Lower lobe of right lung (tissue), 2 donors: ENCODE measurements at places on chromosomes 16 and 17. TPM values are rescaled to one million over a fixed set of nuclear protein-coding genes. Genes with fewer than 3 reads are reported as not detected.

The CCDC57 gene
- total RNA-seq, result 63.4 TPM

The PHAF1 gene
- 21.7 TPM for total RNA-seq

The ZDHHC7 gene
- 77.9 TPM for total RNA-seq

The KCNH4 gene
- total RNA-seq, result 0.09 TPM

The CETP gene
- total RNA-seq, result 1.1 TPM

- H3K4me3 ChIP-seq, result no peak overlapping the region
- H3K4me1 ChIP-seq, result no peaks in the 10 kb centered on the region
- DNase-seq, result no peak
- no peak overlapping the region for H3K27ac ChIP-seq
- no peaks in the 10 kb centered on the region for H3K36me3 ChIP-seq
Observed at GRCh38 chr16:6165330-6165979, 1067.9 kb upstream of the EEF2KMT start.

GRCh38 chr16:57815987-57816745 lies 13.9 kb upstream of the KIFC3 start:
- no peak overlapping the region for H3K4me3 ChIP-seq
- H3K27ac ChIP-seq, result peak overlapping the region; percentile 83
- no peaks in the 10 kb centered on the region for H3K36me3 ChIP-seq
- H3K4me1 ChIP-seq, result peaks cover 26% of the 10 kb centered on the region
- peak; percentile 92 for DNase-seq

DNA sequence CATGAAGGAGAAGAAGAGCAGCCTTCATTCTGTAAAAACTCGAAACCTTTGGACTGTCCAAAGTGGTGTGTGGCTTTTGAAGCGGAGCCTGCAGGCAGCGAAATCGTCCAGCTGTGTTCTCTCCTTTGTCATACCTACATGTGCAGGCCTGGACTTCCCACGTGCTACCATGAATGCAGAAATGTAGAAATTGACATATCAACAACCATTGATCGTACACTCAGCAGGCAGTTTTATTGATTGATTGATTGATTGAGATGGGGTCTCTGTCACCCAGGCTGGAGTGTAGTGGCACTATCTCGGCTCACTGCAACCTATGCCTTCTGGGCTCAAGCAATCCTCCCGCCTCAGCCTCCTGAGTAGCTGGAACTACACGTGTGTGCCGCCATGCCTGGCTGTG lies 2.6 kb upstream of the HAPSTR1 start:
- peaks cover 14% of the 10 kb centered on the region for H3K4me1 ChIP-seq
- no peak overlapping the region for H3K27ac ChIP-seq
- peaks cover 3% of the 10 kb centered on the region for H3K36me3 ChIP-seq

- peak overlapping the region; percentile 72 for H3K27ac ChIP-seq
- no peaks in the 10 kb centered on the region for H3K27me3 ChIP-seq
- H3K4me3 ChIP-seq, result peak overlapping the region; percentile 88
- H3K4me1 ChIP-seq, result peaks cover 21% of the 10 kb centered on the region
- peaks cover 8% of the 10 kb centered on the region for H3K36me3 ChIP-seq
Observed at GRCh38 chr16:58684001-58684353, 593 bp downstream of the SLC38A7 start.

- peak overlapping the region; percentile 83 for H3K27ac ChIP-seq
- H3K36me3 ChIP-seq, result no peaks in the 10 kb centered on the region
- H3K4me3 ChIP-seq, result peak overlapping the region; percentile 78
- DNase-seq, result peak; percentile 83
Observed at GRCh38 chr17:77375108-77375916, 234.5 kb downstream of the SEC14L1 start.

GRCh38 chr16:17519101-17519955 lies 48.6 kb upstream of the XYLT1 start:
- H3K36me3 ChIP-seq, result no peaks in the 10 kb centered on the region
- H3K4me1 ChIP-seq, result no peaks in the 10 kb centered on the region
- H3K27ac ChIP-seq, result no peak overlapping the region
- H3K27me3 ChIP-seq, result peaks cover 4% of the 10 kb centered on the region
- DNase-seq, result no peak

DNA sequence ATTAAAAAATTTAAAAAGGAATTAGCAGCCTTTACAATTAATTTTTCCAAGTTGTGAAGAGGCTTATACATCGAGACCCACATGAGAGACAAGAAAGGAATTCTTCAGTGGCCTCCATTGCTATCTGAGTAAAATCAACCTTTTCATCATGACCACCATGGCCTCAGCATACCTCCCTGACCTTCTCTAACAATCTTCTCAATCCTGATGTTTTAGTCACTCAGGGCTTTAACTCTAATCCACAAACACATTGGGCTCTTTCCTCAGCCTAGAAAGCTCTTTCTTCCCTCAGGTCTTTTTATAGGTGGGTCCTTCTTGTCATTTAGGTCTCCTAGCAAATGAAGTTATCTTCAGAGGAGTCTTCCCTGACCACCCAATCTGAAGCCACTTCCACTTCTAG lies 46.4 kb downstream of the SPOP start:
- H3K27me3 ChIP-seq, result no peaks in the 10 kb centered on the region
- H3K4me3 ChIP-seq, result no peak overlapping the region
- H3K4me1 ChIP-seq, result peaks cover 75% of the 10 kb centered on the region
- H3K27ac ChIP-seq, result no peak overlapping the region
- peaks cover under 1% of the 10 kb centered on the region for H3K36me3 ChIP-seq

DNA sequence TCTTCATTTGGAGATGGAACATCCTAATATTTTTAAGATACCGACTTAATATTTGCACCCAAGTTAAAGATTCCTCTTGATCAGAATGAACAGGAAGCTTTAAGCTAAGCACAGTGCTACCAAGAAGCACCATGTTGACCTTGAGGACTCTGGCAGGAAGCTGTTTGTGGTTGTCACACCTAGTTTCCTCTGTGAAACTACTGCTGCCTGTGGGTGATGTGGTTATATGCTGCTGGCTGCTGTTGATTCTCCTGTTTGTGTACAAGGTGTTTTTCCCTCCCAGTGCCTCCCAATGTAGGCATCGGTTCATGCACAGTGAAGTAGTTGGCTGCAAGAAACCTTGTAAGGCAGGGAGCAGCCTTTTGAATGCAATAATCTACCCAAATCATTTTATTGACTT lies 23.4 kb downstream of the RBL2 start:
- no peaks in the 10 kb centered on the region for H3K27me3 ChIP-seq
- H3K27ac ChIP-seq, result no peak overlapping the region
- no peak for DNase-seq
- no peak overlapping the region for H3K4me3 ChIP-seq
- H3K36me3 ChIP-seq, result peaks cover 96% of the 10 kb centered on the region

DNA sequence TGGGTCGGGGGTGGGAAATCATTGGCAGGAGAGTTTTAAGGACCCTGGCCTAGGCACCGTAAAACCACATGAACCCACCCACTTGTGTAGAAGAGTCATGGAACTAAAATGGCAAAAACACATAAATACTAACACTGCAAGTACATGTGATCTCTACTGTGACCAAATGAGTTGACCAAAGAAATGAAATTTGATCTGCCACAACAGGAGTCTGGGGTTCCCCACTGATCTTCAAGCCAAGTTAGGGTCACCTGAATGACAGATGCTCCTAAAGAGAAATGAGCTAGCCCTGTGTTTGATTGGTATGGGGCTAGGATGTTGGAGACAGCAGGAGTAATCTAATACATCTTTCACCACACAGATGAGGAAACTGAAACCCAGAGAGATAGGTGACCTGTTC lies 21.5 kb upstream of the SKAP1 start:
- H3K27me3 ChIP-seq, result peaks cover under 1% of the 10 kb centered on the region
- H3K4me1 ChIP-seq, result no peaks in the 10 kb centered on the region
- no peak overlapping the region for H3K4me3 ChIP-seq
- DNase-seq, result no peak
- H3K27ac ChIP-seq, result no peak overlapping the region

DNA sequence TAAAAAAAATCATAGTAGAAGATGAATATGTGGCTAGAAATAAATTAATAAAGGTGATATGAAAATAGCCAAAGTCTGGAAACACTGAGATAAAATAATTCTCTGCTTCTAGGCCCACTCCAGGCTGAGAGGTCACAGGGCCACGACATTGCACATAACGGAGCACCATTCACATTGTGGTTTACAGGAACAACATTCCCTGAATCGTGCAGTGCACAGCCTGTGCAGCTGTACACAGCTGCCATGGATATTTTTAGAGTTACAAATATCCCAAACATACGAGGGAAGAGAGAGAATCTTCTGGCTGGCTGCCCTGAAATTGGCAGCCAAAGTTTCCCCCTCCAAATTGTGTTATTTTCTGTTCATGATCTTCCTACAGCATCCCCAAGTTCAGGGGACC lies 68.8 kb downstream of the GSG1L start:
- no peaks in the 10 kb centered on the region for H3K27me3 ChIP-seq
- no peaks in the 10 kb centered on the region for H3K36me3 ChIP-seq
- H3K4me1 ChIP-seq, result no peaks in the 10 kb centered on the region
- H3K4me3 ChIP-seq, result no peak overlapping the region
- H3K27ac ChIP-seq, result no peak overlapping the region

DNA sequence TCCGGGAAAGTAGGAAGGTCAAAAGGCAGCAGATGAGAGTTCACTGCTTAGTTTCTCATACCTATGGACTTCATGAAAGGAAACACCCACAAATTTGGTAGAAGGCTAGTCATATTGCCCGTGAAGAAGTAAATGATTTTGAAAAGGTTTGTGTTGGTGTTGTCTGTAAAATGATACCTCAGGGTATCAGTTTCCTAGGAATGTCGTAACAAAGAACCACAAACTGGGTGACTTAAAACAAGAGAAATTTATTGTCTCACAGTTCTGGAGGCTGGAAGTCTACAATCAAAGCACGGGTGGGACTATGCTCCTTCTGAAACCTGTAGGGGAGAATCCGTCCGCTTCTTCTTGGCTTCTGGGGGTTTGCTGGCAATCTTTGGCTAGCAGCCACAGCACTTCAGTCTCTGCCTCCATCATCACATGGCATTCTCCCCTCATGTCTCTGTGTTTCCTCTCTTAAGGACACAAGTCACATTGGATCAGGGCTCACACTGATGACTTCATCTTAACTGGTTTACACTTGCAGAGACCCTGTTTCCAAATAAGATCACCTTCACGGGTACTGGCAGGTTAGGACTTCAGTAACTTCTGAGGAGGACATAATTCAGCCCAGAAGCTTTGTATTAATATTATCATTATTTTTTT lies 2.0 kb upstream of the NAE1 start:
- H3K4me3 ChIP-seq, result no peak overlapping the region
- DNase-seq, result no peak
- no peak overlapping the region for H3K27ac ChIP-seq

DNA sequence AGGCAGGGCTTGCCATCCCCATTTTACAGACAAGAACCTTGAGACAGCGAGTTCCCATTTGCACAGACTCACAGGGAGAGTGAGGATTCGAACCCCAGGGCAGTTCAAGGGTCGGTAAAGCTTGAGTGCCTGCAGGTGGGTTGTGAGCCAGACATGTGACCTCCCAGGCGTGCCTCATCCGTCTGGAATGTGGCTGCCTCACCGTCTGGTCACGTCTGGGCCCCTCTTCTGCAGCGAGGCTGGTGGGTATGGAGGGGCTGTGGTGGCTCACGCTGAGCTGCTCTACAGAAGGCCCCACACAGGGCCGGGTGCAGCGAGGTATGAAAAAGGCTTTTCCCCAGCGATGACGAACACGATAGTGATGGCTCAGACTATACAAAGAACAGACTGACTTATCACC lies 35.8 kb upstream of the LHX1 start:
- peaks cover 7% of the 10 kb centered on the region for H3K27me3 ChIP-seq
- no peak overlapping the region for H3K27ac ChIP-seq
- no peaks in the 10 kb centered on the region for H3K4me1 ChIP-seq
- DNase-seq, result no peak
- no peak overlapping the region for H3K4me3 ChIP-seq

- no peaks in the 10 kb centered on the region for H3K36me3 ChIP-seq
- no peak overlapping the region for H3K4me3 ChIP-seq
Observed at GRCh38 chr17:48262982-48263730, 155.6 kb downstream of the SNX11 start.

GRCh38 chr16:2482708-2483534 lies 8.0 kb downstream of the TBC1D24 start:
- peak; percentile 51 for DNase-seq
- peaks cover 70% of the 10 kb centered on the region for H3K4me1 ChIP-seq
- peak overlapping the region; percentile 60 for H3K27ac ChIP-seq
- H3K27me3 ChIP-seq, result no peaks in the 10 kb centered on the region
- no peaks in the 10 kb centered on the region for H3K36me3 ChIP-seq

DNA sequence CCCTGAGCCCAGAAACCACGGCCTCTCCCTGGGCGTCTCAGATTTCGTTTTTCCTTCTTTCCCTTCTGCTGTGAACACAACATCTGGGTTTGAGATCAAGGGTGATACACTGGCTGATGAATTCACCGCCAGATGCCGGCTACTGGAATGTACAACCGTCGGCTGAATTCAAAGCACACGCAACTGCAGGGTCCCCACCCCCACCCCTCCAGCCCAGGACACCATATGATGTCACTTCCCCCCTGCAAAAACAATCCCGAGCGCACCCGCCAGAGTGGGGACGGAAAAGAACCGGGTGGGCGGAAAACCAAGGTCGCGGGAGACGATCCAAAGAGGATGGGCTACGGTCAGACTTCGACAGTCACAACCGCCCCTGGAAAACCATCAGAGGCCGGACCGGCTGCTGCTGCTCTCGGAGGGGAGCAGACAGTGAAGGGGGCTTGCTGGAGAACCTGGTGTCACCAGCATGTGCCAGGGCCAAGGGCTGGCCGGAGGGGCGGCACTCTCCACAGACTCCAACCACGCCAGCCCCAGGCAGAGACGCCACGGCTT lies 23.3 kb downstream of the CEP295NL start:
- H3K27me3 ChIP-seq, result no peaks in the 10 kb centered on the region
- H3K27ac ChIP-seq, result peak overlapping the region; percentile 74
- H3K4me3 ChIP-seq, result peak overlapping the region; percentile 25
- H3K36me3 ChIP-seq, result peaks cover 5% of the 10 kb centered on the region

GRCh38 chr16:81515721-81516120 lies 71.1 kb downstream of the CMIP start:
- H3K4me1 ChIP-seq, result peaks cover 55% of the 10 kb centered on the region
- no peak overlapping the region for H3K4me3 ChIP-seq
- no peaks in the 10 kb centered on the region for H3K27me3 ChIP-seq
- H3K27ac ChIP-seq, result no peak overlapping the region
- no peaks in the 10 kb centered on the region for H3K36me3 ChIP-seq

DNA sequence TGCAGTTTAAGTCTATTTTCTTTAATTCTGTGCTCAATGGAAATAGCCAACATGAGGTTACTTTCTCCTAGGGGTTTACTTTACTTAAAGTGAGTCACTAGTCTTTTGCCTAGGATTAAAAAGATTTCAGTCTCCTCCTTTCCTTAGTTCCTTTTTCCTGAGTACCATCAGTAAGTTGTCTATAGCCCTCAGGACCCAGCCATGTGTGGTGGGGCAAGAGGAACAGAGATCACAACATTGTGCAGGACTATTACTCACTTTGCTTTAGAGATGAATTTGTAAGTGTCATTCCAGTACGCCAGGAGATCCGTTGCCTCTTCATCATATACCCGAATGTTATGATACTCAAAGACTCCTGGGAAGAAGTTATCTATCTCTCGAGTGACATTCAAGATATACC lies 27.7 kb upstream of the CORO6 start:
- no peak overlapping the region for H3K4me3 ChIP-seq
- H3K36me3 ChIP-seq, result peaks cover 67% of the 10 kb centered on the region
- no peaks in the 10 kb centered on the region for H3K27me3 ChIP-seq
- H3K27ac ChIP-seq, result peak overlapping the region; percentile 27
- no peak for DNase-seq

- H3K36me3 ChIP-seq, result no peaks in the 10 kb centered on the region
- no peaks in the 10 kb centered on the region for H3K27me3 ChIP-seq
- no peak overlapping the region for H3K4me3 ChIP-seq
- no peak for DNase-seq
- H3K27ac ChIP-seq, result no peak overlapping the region
Observed at GRCh38 chr17:34382621-34383124, 19.6 kb upstream of the CCL1 start.

GRCh38 chr16:19898924-19899604 lies 14.4 kb upstream of the GPRC5B start:
- no peaks in the 10 kb centered on the region for H3K4me1 ChIP-seq
- no peaks in the 10 kb centered on the region for H3K36me3 ChIP-seq
- H3K4me3 ChIP-seq, result no peak overlapping the region
- no peak for DNase-seq
